NCI-H69 (cell line): ENCODE measurements at places on chromosomes 2 and 18.

- DNase-seq, result no peak
Measured at GRCh38 chr18:62289047-62289446, 36.1 kb upstream of the TNFRSF11A start.

DNA sequence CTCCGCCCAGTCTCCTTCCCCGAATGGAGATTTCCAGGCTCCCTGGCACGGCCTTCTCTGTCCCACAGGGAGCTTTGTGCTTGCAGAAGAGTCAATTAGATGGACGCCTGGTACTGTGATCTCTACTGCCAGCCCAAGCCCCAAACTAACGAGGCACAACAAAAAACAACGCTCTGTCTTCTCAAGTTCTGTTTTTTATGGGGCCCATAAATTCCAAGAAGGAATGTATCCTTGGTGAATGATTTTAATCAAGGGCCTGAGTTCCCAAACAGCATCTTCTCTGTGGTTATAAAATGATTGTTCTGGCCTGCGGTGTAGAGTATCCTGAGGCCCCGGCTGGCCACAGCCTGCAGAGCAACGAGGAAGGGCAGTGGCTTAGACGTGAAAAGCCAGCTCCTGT, 219.5 kb downstream of the CLIP4 start:
- DNase-seq, result no peak

DNA sequence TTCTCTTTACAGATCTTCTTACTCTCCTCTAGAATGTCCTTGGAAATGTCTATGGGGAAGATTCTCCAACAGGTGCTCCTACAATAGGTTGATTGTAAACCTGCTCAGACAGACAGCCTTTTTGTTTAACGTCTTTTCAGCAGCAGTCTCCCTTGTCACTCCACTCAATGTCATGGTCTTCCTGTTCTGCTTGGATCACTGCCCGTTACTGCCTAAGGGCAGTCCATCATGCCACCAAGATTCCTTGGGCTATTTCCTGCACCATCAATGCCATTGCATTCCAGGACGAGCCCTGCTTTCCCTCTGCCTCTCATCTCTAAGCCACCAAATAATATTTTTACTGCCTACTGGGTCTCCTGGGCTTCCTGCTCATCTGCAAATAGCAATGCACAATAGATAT, 97.4 kb upstream of the GALNT5 start:
- no peak for DNase-seq

DNA sequence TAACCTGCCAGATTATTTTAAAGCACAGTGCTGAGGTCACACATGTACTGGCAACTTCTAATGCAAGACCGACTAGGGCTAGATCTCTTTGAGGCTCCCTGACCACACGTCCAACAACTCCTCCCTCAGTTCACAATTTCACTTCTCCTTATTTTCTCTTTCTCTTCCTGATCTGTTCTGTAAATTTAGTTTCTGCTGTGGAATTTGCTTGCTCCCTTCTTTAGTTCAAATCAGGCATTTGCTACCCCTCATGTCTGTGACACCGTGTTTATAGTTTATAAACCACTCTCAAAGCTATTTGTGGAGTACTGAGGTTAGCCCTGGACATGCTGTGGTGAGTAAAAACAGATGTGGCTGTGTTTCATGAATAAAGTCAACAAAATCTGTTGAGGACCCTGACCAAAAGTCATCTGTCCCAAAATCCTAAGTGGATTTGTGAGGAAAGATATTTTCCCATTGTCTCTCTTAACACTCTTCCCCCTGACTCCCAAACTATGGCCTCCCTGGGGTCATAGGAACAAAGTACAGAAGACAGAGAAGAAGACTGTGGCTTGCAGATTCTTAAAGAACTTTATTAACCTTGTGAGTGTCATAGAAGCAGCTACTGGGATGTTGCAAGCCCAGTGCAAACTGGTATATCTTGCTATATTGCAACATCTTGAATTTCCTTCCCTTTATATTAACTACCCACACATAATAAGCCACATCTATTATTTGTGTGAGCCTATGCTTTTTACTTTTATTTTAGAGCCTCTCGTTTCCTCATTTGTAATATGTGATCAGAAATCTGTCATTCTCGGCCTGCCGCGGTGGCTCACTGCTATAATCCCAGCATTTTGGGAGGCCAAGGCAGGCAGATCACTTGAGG, 3.5 kb upstream of the NAGK start:
- DNase-seq, result no peak

- peak; percentile 15 for DNase-seq
Measured at GRCh38 chr2:21047141-21048009, 3.5 kb upstream of the APOB start.

DNA sequence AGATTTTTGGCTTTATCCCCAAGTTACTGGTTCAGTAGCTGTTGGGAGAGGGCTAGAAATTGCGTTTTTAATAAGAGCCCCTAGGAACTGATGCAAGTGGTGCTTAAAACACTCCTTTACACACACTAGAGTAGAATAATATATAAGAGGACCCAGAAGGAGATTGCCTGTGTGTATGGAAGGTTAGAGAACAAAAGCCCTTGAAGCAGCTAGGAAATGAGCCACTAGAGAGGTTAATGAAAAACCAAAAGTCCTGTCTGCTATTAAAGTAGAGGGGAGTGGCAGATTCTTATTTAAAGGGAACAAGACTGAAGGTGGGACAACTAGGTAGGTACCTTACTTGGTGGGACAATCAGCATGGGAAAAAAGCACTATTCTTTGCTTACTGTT, 14.4 kb upstream of the SLC39A10 start:
- no peak for DNase-seq

GRCh38 chr2:108449410-108450130, 564 bp downstream of the GCC2 start:
- peak; percentile 40 for DNase-seq

- DNase-seq, result no peak
Measured at GRCh38 chr18:31100436-31101182, 1.6 kb downstream of the DSC2 start.

DNA sequence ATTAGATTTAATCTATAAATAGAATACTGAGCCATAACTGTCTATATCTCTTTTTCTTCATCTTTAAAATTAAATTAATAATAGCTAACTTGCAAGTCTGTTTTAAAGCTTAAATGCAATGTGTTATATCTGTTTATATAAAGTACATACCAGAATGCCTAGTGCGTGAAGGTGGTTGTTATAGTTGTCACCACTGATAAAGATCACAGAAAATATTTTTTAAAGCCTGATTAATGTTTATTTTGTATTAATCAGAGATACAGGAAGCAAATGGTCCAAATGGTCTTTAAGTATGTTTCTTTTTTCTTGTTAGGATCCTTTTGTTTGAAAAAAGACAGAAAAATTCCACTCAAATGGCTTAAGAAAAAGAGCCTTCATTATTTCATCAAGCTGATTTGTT, 560.6 kb downstream of the CPS1 start:
- DNase-seq, result no peak

GRCh38 chr2:6683516-6683915, 182.2 kb downstream of the CMPK2 start:
- no peak for DNase-seq

DNA sequence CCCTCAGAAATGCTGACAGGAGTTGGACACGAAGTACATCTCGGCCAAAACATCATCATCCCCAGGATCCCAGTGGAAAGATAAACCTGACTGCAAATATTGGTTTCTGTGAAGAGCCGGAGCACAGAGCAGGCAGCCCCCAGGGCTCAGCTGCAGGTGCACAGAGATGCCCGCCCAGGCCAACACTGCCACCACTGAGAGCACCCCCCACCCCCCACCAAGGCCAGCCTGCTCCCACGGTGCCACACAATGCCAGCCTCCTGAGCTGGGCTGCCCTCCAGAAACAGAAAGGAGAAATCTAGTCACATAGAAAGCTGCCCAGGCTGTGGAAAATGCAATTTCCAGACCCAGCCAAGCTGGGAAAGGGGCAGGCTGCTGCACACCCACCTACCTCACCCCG, 71.7 kb downstream of the GALNT14 start:
- DNase-seq, result no peak

DNA sequence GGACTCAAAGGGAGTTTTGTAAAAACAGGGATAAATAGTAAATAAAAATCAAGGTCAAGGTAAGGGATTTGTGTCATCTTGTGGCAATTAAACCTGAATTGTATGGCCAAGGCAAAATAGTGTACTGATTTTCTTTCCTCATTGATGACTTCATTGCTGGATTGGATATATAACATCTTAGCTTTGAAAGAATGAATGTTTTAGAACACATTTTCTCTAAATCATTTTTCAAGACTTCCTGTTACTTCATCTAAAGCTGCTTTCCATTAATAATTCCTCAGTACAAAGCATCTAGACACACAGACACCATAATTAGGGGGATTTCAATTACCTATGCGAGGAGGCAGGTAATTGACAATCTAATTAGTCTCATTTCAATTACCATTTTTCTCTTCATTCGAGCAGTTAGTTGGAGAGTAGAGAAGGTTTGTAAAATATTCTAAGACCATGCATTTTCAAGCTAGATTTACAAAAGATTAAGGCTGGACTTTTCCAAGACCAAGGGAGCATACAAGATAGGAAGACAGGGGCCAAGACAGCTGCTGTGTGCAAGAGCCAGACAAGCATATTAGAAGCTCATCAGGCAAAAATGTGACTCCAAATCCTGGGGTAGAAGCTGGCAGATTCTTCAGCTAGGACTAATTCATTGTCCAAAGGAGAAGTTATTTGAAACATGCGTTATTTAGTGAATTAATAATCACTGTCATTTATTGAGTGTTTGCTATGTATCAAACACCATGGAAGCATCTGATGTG, 253.6 kb downstream of the EPHA4 start:
- peak; percentile 76 for DNase-seq

- peak; percentile 47 for DNase-seq
Measured at GRCh38 chr2:48448274-48449061, 81.5 kb upstream of the STON1 start.

GRCh38 chr2:83944191-83944590, 514.9 kb downstream of the SUCLG1 start:
- no peak for DNase-seq

- peak; percentile 58 for DNase-seq
Measured at GRCh38 chr18:21330122-21330701, 88.2 kb downstream of the GREB1L start.

GRCh38 chr18:46856973-46857372, 60.3 kb downstream of the PIAS2 start:
- peak; percentile 55 for DNase-seq

DNA sequence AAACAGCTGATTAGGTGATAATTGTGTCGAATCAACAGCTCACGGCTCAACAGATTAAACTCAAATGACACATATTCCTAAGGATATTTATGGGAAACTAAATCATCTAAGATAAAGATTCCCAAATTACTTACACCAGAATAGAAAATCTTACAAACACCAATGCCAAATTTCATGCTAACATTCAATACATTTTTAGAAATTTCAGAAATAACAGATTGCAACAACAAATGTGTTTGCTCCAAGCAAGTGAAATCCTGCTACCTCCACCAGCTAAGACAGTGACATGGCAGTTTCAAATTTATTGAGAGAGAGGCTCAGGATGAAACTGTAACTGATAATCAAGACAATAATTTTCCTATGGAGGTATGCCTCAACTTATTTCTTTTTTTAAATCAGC, 65.0 kb upstream of the EPB41L3 start:
- no peak for DNase-seq

GRCh38 chr18:44579028-44579702, 101.5 kb upstream of the SETBP1 start:
- DNase-seq, result peak; percentile 87

- DNase-seq, result no peak
Measured at GRCh38 chr2:240912878-240913809, 7.0 kb downstream of the CROCC2 start.

- no peak for DNase-seq
Measured at GRCh38 chr2:25149646-25150045, 18.7 kb downstream of the POMC start.

GRCh38 chr2:202831242-202832220, 40.0 kb downstream of the ICA1L start:
- DNase-seq, result peak; percentile 81

DNA sequence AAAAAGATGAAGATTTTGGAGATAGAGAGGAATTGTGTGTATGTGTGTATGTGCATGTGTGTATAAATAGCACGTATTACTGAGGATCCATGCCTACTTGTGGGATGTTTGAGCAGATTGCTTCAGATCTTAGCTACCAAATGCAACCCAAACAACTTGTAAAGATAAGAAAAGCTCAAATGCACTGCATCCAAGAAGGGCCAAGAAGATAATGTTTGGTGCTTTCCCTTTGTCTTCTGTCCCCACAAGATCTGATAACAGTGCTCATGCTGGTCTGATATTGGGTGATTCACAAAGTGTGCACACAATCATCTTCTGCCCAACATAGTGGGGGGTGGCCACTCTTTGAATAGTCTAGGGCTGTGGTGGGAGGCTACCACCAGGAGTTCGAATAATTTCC, 284.8 kb upstream of the CYRIA start:
- DNase-seq, result peak; percentile 20

- no peak for DNase-seq
Measured at GRCh38 chr2:23127465-23127864, 257.5 kb upstream of the KLHL29 start.

DNA sequence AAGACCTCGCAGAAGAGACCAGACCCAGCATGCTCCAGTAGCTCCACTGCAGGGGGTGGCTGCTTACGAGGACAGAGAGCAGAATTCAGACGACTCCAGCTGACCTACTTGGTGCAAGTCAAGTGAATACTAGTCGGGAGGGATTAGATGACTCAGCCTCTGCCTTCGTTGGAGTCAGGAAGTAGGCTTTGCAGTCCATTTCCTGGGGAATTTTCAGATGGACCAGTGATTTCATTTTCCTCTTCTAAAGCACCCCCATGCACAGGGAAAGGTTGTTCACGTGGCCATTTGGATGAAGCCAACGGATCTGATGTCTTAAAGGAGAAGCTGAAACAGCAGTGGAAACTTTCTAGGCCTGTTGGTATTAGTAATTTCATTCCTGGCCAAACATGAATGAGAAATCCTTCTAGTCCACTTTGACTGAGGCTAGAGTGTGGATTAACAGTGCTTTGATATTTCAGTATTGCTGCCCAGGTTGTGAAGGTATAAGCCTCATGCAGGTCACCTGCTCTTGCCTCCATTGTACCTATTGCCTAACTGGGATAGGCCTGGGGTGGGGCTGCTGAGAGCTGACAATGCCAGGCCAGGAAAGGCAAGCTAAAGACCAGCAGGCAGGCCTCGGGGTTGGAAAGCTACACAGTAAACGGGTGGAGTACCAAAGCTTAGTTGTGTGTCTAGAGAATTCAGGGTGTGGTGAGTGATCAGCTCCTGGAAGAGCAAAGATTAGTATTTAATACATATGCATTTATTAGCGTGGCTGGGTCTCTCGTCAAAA, 117.6 kb upstream of the FOSL2 start:
- peak; percentile 7 for DNase-seq

DNA sequence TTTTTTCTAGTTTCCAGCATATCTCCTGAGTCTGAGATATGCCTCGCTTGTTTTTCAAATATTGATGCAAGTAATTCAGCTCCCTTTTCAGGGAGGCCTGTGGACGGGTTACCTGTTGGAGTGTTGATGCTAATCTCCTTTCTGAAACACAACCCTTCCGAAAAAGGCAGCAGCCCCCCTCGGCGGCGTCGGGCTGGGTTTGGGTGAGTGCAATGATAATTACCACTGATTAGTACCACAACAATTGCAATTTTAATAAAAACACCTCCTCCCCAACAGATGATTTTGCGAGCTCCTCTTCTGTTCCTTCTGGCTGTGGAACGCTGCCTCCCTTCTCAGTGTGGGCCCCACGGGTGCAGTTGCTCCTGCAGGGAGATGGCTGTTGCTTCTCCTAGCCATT, 66.3 kb downstream of the PTGR3 start:
- DNase-seq, result no peak

GRCh38 chr2:11669454-11670291, at the start of gene NTSR2:
NTSR2 (minus strand) TSS chr2:11670195; CDS start chr2:11670129, 66 bp downstream.
- DNase-seq, result no peak

GRCh38 chr2:189608795-189609422, 28.3 kb upstream of the SLC40A1 start:
- DNase-seq, result no peak

GRCh38 chr2:1968209-1968987, 224.1 kb upstream of the PXDN start:
- no peak for DNase-seq
